Islet precursor cell (in vitro differentiated cells): ENCODE measurements at places on chromosomes 11 and 22.

DNA sequence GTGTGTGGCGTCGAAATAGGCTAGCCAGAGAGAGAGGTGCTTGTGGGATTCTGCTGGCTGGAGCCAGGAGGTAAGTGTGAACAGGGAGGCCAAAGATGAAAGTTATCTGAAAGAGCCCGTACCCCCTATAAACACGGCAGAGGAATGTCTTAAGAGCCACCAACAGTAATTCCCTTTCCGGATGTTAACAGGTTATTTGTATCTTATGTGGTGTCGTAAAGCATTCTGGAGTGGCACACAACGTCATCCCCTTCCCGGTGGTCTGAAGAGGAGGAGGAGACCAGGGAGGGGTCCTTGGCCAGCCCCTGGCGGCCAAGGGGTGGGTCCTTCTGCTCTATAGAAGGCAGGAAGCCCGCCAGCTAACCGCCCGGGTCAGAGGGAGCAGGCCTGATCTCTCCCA lies 39.5 kb downstream of the MACROD1 start:
- DNase-seq = no peak

DNA sequence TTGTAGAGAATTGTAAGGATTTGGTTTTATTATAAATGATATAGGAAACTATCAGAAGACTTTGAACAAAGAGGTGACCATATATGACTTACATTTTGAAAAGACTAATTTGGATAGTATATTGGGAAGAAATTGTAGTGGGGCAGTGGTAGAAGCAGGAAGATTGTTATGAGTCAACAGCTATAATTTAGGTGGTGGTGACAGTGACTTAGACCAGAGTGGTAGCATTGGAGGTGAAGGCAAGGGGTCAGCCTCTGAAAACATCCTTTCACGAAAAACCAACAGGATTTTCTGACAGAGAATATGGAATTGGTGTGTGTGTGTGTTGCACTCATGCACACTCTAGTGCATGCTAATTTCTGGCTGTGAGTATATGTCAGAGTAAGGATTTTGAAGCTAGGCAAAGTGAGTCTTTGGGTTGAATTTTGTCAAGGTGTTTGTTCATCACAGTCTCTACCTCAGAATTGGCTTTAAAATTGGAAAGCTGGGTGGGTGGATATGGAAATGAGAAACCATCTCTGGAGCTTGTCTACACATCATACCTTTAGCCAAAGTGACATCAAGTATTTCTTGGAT lies 8.2 kb upstream of the HBE1 start:
- DNase-seq = no peak

GRCh38 chr11:17791144-17791543 lies 56.6 kb downstream of the KCNC1 start:
- DNase-seq = no peak

- DNase-seq = no peak
These were observed 203.4 kb downstream of the TBC1D22A start for GRCh38 chr22:46965555-46966494.

DNA sequence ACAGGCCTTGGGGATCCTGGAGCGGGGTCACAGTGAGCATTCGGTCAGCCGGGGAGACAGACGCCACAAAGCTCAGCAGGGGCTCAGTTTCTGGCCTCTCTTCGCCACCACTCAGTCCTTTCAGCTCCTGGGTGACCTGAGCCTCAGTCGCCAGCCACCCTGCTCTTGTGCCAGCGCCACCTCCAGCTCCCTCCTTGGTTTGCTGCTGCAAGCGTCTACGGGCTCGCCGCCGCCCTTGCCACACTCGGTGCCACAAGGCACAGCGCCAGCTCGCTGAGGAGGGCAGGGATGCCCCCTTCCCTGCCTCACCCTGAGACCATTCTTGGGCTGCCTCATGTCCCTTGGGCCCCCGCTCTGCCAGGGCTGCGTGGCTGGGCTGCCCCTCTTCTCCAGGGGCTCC lies 1.5 kb upstream of the EEF1G start:
- no peak for DNase-seq

DNA sequence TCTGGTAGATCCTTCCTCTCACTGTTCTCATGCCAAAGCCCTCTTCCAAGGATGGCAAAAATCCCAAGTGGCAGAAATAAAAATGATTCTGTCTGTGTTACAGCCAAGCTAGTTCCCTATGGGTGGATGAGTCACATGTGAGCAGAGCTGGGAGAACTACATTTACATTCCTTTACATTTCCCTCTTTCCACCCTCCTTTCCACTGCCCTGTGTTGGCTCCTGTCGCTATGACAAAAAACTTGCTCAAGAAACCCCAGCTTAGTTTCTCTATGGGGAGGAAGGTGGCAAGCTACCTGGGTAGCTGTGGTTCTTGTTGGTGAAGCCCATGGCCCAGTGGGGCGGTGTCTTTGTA lies 10.2 kb upstream of the DDB2 start:
- DNase-seq = peak; percentile 72

- peak; percentile 53 for DNase-seq
These were observed 5.9 kb downstream of the LRRC32 start for GRCh38 chr11:76664578-76665061.

GRCh38 chr22:34429314-34429713 lies 509.0 kb upstream of the LARGE1 start:
- DNase-seq = peak; percentile 90

GRCh38 chr11:56103210-56103737 lies at the start of gene OR8H2:
Gene OR8H2 (plus strand): TSS chr11:56103687. CDS start chr11:56105043, 1,356 bp downstream.
- DNase-seq = no peak

DNA sequence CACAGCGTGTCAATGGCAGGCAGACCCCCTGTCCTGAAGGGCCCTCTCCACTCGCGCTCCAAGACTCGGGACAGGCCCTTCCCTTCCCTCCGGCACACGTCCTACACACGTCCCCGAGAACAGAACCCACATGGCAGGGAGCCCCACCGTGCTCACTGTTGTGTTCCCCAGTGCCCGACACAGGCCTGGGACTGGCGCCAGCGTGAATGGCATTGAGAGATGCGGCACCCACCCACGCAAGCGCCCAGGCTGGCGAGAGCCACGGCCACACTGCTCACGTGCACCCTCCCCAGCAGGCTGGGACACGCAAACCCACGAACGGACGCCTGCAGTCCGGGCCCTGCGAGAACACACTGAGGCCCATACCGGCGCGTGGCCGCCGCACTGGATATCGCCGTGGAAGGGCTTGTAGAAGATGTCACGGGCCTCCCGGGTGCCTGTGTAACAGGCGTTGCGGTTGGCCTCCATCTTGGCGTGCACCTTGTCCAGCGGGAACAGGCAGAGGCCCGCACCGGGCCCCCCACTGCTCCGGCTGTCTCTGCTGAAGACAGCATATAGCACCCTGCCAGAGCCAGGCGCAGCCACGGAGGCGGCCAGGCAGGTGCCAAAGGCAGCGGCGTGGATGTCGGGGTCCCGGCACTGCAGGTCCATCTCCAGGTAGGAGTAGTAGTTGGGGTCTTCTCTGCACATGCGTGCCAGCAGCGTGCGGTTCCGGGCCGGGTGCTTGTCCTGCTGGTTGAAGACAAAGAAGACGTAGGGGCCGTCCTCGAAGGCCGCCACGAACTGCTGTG lies 18.1 kb downstream of the PLXNB2 start:
- no peak for DNase-seq

- DNase-seq = no peak
These were observed 775.6 kb downstream of the BRD1 start for GRCh38 chr22:49052023-49052538.

DNA sequence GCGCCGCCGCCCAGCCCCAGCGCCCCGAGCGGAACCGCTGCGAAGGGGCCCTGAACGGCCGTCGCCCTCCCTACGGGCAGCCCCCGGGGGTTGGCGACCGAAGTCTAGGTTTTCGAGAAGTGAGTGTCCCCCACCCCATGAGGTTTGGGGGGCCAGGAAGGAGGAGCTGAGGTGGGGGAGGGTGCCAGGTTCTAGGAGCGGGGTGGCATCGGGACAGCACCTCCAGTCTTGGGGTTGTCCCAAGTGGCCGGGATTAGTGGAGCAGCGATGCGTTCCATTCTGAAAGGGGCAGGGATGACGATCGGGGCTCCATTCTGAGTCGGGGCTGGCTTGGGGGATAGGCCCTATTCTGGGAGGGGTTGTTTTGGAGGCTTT lies 408 bp downstream of the PPP2R5B start:
- no peak for DNase-seq

DNA sequence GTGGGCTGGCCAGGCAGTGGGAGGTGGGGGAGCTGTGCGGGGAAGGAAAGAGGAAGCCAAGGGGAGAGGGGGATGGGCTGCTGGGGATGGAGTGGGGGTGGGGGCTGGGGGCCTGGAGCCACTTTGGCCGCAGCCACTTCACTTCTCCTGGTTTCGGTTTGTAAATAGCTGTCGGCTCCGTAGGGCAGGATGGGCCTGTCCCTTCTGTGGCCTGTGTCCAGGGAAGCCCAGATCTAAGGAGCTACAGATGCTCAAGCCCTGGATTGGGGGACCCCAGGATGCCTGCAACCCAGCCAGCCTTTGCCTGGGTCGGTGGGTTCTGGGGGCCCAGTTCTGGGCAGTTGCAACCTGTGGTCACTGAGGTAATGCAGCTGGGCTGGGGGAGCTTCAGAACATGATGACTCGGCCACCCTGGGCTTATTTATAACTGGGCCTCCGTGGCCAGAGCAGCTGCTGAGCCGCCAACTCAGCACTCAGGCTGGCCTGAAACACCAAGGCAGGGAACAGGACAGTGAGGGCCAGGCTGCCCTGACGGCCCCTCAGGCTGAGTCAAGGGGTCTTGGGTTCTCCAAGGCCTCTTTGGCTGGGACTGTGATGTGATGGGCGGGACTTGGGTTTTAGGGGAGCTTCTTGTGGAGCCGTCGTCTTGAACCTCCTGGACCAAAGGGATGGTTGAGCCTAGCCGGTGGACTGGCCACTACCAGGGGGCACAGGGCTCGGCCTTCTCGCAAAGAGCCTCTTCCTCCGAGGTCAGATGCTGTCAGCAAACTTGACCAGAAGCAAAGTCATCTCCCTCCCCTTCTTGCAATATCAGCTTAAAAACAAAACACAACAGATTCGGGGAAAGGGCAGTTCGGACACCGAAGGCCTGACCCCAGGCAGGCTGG lies 15.0 kb upstream of the SLC39A13 start:
- DNase-seq = peak; percentile 70

- DNase-seq = peak; percentile 78
These were observed 196.4 kb downstream of the IGLL1 start for GRCh38 chr22:23383491-23384361.

DNA sequence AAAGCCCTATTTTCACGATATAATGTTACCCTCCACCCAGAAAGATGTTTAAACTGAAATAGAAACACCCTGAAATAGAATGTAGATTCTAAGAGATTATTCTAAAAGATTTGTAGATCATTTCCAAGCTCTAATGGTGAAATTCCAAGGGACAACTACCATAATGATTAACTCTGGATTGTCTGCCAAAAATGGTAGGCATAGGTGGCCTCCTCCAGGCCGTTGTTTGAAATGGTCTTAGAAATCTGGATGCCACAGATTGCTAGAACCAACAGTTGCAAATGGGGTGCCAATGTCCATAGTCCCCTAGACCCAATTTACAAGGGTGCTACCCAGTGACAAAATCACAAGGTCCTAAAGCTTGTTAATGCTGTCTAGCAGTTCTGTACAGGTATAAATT lies 6.7 kb upstream of the SLC6A5 start:
- DNase-seq = no peak

DNA sequence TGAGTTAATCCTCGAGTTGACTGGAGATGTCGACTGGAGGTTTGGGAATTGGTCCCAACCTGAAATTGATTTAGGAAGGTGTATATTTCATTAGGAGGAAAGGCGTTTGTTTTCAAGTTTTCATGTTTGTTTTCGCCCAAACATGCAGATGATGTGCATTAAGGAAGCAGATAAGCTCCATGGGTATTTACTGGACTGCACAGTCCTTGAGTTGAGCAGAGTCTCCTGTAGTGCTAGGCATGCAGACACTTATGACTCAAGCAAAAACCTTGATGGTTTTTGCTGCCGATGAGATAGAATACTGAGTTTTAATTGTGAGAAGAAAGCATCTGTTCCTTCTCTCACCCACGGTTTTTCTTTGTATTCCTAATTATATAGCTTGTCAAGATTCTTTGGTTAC lies 27.9 kb downstream of the CABIN1 start:
- no peak for DNase-seq

DNA sequence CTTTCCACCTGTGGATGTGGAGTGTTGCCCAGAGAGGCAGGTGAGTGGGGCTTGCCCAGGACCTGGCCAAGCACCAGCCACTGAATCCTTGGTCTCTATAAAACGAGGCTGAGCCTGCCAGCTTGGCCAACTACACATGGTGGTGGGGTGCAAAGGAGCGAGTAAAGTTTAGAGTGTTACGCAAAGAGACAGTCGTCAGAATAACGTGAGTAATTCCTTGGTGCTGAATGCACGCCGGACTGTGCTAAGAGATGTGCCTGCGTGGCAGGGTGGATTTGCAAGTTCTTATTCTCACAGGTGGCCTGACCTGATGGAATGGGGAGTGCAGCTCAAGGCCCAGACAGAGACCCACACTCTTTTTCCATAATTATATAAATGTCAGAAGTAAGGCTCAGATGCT lies 88.6 kb upstream of the B3GAT1 start:
- no peak for DNase-seq

DNA sequence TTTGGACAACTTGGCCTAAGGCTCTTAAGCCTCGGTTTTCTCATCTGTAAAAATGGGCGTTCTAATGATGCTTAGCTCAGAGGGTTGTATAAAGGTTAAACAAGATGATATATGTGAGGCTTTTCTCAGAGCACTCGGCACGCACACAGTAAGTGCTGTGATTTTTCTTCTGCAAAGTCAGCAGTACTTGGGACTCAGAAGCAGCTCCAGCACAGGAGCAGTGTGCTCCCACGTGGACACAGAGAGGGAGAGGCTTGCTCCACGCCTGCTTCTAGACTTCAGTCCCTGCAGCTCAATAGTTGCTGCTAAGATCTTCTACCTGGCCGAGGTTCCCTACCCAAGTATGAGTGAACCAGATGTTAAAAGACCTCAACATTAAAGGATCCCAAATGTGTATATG lies 39.9 kb upstream of the PHF21A start:
- DNase-seq = no peak

- DNase-seq = peak; percentile 42
These were observed 5.8 kb downstream of the NRXN2 start for GRCh38 chr11:64717268-64717578.

GRCh38 chr11:116901964-116902688 lies 64.7 kb upstream of the APOA1 start:
- DNase-seq = no peak

DNA sequence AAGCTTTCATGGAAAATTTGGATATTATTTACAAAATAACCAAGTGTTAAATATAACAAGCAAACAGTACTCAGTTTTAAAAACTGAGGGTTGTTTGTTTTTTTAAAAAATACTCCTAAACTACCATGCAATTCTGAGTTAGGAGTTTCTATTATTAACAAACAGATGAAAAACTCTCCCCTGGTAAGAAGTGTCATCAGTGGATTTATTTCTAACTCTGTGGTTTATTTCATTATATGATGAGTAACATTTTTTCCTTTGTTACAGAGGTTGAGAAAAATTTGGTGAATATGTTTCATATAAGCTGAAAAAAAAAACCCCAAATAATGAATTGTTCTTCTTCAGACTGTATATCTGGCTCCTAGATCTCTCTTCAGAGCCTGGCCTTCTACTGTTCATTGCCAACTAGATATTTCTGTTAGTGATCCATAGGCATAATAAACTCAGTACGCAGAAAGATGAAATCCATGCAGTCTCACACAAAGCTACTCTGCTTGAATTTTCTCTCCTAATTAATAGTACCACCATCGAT lies 29.4 kb upstream of the PDE3B start:
- DNase-seq = no peak
